Stimulated activated CD8-positive, alpha-beta memory T cell treated with anti-CD3 and anti-CD28 coated beads, Interleukin-7, amount 100 ng/mL, for 1 hour (primary cell): ENCODE measurements at places on chromosomes 4 and X.

DNA sequence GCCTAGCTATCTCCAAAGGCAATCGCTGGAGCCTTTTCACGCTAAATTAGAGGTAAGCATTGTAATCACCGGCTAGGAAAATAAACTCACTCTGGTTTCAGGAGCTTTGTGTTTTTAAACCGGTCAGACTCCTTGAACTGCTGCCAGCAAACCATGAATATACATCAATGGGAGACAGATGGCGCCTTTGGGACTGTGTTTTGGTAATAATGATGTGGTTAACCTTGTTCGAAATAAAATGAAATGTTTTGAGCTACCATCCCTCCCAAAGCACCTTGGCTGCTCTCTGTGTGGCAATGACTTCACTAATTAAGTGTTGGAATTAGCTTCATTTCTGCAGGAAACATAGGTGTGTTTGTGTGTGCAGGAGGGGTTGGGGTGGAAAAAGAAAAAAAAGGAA, 65.3 kb downstream of the CLNK start:
- no peak for DNase-seq

DNA sequence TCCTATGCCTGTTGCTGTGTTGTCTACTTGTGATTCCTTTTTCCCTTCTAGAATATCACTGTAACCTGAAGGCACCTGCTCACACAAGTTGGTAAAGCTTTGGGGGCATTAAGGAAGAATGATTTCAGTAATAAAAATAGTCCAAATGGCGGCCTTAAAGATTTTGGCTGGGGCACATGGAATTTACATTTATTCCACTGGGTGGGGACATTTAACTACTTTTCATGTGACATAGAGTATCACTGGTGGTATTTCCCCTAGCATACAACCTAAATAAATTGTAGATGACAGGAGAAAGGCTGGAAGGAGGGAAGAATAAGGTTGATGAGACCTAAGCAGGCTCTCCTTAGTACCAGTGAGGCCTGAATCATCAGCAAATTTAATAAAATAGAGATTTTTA, 121.8 kb upstream of the EDA2R start:
- no peak for DNase-seq

DNA sequence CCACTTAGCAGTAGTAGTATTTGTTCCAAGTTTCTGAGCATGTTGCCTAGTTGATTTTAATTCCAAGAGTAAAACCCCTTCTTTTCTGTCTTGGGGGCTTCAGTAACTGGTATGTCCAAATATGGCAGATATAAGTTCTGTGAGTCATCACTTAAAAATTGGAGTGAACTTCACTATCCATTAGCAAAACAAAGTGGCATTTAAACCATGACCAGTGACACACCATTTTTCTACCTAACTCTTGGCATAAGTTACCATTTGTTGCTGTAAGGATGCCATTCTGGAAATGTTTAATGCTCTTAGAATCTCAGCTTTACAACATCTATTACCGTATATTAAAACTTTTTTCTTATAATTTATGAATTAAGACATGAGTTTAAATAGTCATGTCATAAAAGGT, 102.0 kb downstream of the CBR4 start:
- no peak for DNase-seq

DNA sequence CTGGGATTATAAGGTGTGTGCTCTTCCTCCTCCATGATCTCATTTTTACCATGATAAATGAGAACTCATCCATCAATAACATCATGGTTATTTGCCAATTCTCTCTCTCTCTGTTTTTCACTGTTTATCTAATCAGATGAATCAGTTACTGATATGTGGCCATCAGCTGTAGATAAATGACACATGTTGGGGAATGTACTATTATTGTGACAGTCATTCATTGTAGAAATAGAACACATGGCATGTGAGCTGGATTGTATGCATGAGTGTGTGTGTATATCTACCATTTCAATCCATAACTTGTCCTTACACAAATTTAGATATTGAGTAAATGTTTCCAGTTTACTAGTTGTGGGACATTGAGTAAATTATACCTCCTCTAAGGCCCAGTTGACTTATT, 53.0 kb downstream of the OSTC start:
- DNase-seq, result no peak

GRCh38 chr4:176153124-176153523, 42.3 kb downstream of the SPATA4 start:
- no peak for DNase-seq

- no peak for DNase-seq
These were observed 8.1 kb upstream of the UVSSA start for GRCh38 chr4:1338752-1339414.

DNA sequence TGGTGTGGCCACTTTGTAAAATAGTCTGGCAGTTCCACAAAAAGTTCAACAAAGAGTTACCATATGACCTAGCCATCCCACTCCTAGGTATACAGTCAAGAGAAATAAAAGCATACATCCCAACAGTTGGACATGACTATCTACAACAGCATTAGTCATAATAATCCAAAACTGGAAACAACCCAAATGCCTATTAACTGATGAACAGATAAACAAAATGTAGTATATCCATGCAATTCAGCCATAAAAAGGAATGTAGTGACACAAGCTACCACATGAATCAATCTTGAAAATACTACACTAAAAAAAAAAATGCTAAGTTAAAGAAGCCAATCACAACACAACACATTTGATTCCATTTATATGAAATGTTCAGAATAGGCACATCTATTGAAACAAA, 16.1 kb downstream of the MED14 start:
- DNase-seq, result no peak

DNA sequence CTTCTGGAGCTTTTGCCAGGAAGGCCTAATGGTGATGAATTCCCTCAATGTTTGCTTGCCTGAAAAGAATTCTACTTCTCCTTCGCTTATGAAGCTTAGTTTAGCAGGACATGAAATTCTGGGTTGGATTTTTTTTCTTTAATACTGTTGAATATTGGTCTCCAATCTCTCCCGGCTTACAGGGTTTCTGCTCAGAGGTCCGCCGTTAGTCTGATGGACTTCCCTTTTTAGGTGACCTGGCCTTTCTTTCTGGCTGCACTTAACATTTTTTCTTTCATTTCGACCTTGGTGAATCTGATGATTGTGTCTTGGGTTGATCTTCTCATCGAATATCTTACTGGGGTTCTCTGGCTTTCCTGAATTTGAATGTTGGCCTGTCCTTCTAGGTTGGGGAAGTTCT, 17.2 kb upstream of the TMPRSS11A start:
- no peak for DNase-seq

DNA sequence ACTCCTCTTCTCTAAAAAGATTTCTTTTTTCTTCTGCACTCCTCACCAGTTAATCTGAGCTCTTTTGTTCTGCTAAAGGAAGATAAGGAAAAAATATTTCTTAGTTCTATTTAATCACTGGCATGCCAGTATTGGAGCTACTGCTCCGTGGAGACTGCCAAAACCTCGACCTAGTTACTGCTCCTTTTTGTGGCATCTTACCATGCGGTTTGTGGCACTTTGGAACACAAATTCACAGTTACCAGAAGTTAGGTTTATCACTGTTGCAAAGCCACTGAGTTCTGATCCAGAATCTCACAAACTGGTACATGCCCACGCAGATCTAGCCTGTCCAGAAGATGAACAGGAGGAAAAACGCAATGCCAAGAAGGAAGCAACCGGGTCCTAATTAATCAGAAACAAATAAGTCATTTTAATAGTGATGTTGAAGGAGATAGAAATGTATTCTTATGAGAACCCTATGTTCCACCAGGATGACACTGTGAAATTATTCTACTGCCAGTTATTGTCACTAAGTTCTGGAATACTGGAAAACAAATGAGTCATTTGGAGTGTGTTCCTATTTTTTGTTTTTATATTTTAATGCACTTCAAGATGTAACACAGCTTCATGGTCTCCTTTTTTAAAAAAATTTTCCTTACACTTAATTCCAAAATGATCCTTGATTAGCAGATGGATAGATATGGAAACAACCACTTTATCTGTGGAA, 106.7 kb upstream of the GK2 start:
- no peak for DNase-seq

GRCh38 chr4:88028946-88029345, 21.5 kb downstream of the PKD2 start:
- DNase-seq, result no peak

- no peak for DNase-seq
These were observed 213.6 kb downstream of the AFF2 start for GRCh38 chrX:148713981-148714380.

GRCh38 chr4:2763511-2763967, 7.4 kb upstream of the TNIP2 start:
- DNase-seq, result no peak

DNA sequence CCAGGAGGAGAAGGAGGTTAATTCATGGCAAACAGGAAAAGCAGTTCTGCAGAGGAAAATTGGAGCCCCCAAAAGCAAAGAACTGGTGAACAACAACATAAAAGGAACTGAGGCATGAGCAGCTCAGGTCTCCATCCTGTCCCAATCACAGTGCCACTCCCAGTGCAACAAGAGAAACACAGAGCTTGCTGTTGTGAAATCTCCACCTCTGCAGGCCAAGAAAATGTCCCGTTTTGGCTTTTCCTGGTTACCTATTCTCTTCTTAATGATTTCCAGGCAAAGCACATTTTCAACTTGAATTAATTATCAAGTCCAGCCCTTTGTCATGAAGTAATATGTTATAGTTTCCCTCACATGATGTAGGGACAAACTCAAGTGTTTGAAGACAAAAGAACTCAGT, 778 bp downstream of the C1QTNF7 start:
- DNase-seq, result no peak

DNA sequence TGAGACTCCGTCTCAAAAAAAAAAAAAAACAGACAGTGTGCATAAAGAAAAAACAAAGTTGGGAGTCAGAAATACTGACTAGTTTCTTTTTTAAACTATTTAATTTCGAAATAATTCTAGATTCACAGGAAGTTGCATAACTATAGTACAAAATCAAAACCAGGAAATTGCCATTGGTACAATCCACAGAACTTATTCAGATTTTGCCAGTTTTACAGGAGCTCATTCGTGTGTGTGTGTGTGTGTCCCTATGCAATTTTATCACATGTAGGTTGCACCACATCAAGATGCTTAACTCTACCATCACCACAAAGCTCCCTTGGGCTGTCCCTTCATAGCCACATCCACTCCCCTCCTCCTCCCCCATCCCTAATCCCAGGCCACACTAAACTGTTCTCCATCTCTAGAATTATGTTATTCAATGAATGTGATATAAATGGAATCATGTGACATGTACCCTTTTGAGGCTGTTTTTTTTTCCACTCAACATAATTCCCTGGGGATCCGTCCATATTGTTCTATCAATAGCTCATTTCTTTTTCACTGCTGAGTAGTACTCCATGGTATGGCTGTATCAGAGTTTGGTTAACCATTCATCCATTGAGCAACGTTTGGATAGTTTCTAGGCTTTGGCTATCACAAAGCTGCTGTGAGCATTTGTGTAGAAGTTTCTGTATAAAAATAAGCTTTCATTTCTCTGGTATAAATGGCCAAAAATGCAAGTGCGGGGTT, 16.3 kb upstream of the DDX3X start:
- no peak for DNase-seq

DNA sequence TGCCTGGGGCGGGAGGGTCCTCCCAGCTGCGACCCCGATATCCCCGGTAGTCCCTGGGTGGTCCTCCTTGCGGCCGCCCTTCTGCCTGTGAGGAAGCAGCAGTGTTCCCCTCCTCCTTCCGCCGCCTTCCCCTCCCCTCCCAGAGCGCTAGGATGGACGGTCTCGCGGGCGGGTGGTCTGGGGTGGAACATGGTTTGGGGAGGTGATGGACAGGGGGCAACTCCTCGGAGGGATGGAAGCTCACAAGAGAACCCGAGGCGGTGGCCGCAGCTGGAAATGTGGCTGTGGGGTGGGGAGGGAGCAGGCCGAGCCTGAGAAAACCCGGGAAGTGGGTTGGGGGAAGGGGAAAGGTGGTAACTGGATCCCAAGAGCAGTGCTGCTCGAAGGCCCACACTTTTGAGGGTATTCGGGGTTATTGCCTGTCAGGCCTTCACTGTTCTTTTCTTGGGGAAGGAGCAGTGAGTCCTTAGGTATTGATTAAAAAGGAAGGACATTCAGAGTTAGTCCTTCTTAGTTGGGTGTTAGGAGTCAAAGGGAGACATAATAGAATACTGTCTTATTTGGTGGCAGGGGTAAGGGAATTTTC, 581 bp downstream of the UBE2K start:
- DNase-seq, result no peak

DNA sequence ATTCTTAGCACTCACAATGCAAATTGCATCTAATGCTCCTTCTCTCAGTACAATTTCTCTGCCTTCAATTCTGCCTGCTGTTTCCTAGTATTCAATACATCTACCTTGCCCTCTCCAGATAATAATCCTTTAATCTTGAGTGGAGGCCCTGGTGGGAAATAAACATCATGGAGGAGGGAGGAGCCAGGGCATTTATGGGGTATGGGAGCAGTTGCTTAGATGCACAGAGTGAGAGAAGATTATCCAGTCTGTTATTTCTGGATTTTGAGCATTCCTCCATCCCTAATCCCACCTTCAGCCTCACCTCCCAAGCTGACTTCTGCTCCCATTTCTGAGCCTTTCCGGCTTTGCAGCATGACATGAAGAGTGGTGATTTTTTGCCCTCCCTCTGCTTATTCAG, 127.9 kb upstream of the PPP3CA start:
- DNase-seq, result no peak

DNA sequence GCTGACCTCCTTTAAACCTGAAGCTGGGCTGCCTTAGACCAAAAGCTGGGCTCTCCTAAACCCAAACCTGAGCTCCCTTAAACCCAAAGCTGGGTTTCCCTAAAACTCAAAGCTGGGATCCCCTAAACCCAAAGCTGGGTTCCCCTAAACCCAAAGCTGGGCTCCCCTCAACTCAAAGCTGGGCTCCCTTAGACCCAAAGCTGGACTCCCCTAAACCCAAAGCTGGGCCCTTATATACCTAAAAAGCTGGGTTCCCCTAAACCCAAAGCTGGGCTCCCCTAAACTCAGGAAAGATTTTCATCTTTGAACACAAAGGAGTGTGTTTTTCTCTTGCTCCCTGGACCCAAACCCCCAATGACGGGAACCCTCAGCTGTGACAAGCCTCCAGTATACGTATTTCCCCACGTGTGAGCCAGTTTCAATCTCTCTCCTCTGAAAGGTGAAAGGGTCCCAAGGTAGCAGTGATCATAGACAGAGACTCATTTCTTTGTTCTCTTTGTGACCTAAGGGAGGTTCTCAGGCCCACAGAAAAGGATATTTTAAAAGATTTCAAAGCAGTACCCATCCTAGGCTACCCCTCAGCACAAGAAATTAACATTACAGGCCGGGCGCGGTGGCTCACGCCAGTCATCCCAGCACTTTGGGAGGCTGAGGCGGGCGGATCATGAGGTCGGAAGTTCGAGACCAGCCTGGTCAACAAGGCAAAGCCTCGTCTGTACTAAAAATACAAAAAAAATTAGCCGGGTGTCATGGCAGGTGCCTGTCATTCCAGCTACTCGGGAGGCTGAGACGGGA, 31.3 kb upstream of the ASMTL start:
- no peak for DNase-seq
